Left colon (tissue), 2 donors: ENCODE measurements at places on chromosomes 4 and X. TPM values are rescaled to one million over a fixed set of nuclear protein-coding genes. Genes with fewer than 3 reads are reported as not detected.

GRCh38 chr4:87209182-87209581 is 11.2 kb downstream of the KLHL8 start:
- no peak for DNase-seq

- DNase-seq: no peak
Observed at GRCh38 chrX:143634309-143634662, 1.6 kb downstream of the SLITRK4 start.

GRCh38 chr4:15649914-15650545 is 5.1 kb downstream of the FBXL5 start:
- DNase-seq: no peak

DNA sequence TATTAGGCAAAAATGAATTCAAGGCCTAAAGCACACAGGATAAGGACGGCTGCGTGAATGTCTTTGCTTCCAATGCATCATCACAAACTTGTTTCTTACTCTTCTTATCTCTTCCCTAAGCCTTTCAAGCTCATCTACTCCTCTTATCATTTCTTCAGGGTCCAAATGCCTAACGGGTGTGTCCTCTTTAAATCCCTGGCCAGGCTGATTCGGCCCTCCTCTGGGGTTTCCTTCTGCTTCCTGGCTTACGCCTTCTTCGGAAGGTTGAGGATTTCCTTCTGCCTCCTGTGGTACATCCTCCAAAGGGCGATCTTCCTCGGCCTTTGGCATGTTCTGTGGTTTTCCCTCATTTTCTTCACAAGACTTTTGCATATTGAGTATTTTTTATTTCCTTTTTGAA is 1.3 kb downstream of the TCEAL8 start:
- no peak for DNase-seq

GRCh38 chr4:168734703-168735678 is 238.1 kb downstream of the PALLD start:
- DNase-seq: no peak

- no peak for DNase-seq
Observed at GRCh38 chr4:145769450-145770037, 89.6 kb downstream of the C4orf51 start.

DNA sequence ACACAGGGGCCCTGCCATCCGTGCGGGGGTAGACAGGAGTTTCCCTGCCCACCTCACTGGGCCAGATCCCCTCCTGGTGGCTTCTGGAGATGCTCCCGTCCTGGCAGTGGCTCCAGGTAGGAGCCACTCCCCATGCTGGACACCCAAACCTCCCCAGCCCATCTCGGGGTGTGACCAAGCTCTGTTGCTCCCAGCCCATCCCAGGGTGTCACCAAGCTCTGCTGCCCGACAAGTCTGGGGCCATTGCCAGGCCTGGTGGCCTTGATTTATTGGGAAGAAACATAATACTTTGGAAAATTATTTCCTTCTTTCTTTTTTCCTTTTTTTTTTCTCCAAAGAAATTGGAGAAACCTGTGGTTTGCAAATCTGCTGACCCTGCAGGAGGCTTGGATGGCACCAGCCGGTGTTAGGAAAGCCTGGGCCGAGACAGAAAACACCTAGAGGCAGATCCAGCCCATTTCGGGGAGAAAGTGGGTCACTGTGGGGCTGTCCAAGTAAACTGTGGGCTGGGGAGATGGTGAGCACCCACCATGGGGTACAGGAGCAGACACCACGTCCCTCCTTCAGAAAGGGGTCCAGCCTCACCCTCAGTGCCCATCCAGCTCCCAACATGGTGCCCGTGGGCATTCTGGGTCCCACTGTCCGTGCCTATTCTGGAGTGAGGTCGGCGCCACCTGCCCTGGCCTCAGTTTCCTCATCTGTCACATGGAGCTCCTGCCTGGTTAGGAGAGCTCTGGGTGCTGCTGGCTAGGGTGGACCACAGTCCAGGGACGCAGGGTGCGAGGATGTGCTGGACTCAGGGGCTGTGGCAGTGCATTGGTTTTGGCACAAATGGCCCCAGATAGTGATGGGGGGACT is 59.4 kb upstream of the ADRA2C start:
- DNase-seq: no peak

GRCh38 chrX:16786791-16787735 is 797 bp downstream of the TXLNG start:
- DNase-seq: peak; percentile 59

DNA sequence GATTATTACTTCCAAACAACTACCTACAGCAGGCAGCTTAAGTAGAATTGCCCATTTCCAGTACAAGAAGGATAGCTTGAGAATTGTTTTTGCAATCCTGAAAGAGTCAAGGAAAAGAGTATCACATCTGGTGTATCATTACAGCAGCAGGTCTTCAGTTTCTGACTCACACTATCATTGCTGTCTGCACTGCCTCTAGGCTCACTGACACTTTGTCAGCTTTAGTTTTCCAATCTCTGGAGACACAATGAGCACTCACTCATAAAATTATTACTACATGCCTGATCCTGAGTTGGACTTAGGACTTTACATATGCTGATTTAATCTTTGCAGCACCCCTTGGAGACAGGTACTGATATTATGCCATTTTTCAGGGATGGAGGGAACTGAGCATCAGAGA is 244.6 kb upstream of the BOD1L1 start:
- DNase-seq: no peak

DNA sequence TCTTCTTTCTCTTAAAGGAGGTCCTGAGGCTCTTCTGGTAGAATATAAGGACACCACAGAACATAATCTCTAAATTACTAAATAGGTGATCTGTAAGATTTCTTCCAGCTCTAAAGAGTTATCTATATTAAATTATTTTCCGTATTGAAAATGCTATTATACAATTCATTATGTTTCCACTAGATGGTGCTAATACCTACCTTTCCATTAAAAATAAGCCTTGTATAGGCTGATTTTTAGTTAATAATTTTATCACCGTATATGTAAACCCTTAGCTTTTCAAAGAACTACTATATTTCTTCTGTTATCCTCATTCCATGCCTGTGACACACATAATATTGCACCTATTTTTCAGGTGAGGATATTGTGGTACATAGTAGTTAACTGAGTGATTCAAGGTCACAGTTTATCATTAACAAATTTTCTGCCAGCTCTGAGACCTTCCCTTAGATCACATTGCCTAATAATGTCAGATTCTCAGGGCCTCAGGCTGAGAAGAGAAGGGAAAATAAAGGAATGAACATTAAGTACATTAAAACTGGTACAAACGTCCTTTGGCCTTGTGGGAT is 138.8 kb downstream of the TEX11 start:
- no peak for DNase-seq

- no peak for DNase-seq
Observed at GRCh38 chr4:77805840-77806239, 13.3 kb downstream of the CNOT6L start.

DNA sequence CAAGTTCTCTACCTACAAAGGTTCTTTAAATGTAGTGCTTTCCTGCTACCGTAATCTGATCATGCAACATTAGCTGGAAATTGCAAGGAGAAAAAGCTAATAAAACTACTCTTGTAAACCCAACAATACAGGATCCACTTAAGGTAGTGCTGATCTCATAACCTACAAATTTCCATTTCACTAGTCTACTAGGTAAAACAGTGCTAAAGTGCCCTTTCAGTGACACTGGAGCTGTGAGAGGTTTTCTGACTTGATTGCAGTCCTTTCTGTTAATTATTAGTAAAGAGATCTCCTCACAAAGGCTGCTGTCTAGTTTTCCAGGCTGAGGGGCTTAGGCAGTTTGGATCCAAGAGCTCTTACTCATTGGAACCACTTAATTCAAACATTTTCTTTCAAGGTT is 1118.7 kb downstream of the SH3BGRL start:
- no peak for DNase-seq

Gene TLR3
- total RNA-seq: 30.4 TPM

Gene PALLD
- 138 TPM for total RNA-seq

Gene S100P
- total RNA-seq: 390 TPM

Gene SPARCL1
- 31.8 TPM for total RNA-seq

Gene BMPR1B
- 0.21 TPM for total RNA-seq

Gene SGMS2
- 55.9 TPM for total RNA-seq

Gene LIN54
- 13.5 TPM for total RNA-seq

Gene USP17L28
- total RNA-seq: not detected
